ENCODE measurements at places on chromosomes 7 and 10.
A peak's percentile ranks its signal among the peaks of the same experiment; 100 is the strongest.

DNA sequence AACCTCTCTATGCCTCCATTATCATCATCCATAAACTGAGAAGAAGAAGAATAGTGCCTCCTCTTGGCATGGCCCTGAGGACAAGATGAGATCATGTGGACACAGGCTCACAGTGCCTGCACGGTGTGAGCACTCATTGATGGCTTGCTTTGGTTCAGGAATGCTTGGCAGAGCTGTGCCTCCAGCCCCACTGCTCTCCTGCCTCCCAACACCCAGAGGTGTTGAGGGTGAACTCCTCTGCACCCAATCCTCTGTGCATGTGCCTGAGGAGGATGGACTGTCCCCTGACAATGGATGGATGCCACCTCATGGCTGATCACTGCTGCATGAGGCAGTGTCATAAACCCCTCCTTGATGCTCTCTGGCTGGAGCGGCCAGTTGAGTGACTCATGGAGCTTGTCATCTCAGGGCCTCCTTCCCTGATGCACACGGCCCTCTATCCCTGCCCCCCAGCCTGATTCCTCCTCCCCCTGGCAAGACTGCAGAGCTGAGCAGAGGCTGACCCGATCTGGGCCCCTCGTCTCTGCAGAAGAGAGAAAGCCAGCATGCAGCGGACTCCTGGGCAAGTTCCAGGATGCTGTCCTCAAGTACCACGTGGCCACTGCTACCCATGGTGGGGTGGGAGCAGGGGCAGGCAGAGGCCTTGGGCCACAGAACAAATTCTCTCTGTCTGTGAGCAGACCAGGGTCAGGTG, 136.3 kb downstream of the KCNMA1 start:
- peak; percentile 87 for DNase-seq

DNA sequence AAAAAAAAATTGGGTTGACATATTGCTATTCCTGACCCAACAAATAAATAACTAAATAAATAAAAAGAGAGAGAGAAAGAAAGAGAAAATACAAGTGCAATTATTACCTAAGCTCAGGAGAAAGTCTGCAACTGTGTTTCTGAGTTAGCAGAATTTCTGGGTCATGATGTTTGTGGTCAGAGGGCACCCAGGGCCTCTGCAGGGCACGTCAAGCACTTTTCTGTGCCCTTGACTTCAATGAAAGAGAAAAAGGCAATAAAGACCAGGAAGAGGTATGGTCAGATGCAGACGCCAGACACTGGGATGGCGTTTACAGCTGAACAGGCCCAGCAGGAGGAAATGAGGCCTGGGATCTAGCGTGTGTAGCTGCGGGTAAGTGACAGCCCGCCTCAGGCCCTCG, 160.9 kb upstream of the GDF10 start:
- no peak for DNase-seq

DNA sequence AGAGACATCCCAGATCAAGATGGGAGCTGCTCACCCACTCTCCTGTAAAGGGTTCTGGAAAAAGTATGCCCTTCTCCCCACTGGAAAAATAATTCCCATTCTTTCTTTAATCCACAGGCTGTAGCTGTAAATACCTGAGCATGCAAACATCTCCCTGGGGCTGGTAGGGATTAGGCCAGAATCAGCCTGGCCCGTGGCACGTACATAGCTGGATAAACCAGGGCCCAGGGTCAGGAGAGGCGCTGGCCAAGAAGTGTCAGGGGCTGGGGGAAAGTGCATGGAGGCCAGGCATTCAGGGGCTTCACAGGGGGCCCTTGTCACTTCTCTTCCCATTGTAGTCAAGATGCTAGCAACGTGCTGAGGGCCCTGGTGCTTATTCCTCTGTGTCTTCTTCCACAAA, 30.7 kb upstream of the AQP1 start:
- DNase-seq, result no peak

GRCh38 chr10:49633327-49634068, 19.7 kb downstream of the CHAT start:
- no peak for DNase-seq

DNA sequence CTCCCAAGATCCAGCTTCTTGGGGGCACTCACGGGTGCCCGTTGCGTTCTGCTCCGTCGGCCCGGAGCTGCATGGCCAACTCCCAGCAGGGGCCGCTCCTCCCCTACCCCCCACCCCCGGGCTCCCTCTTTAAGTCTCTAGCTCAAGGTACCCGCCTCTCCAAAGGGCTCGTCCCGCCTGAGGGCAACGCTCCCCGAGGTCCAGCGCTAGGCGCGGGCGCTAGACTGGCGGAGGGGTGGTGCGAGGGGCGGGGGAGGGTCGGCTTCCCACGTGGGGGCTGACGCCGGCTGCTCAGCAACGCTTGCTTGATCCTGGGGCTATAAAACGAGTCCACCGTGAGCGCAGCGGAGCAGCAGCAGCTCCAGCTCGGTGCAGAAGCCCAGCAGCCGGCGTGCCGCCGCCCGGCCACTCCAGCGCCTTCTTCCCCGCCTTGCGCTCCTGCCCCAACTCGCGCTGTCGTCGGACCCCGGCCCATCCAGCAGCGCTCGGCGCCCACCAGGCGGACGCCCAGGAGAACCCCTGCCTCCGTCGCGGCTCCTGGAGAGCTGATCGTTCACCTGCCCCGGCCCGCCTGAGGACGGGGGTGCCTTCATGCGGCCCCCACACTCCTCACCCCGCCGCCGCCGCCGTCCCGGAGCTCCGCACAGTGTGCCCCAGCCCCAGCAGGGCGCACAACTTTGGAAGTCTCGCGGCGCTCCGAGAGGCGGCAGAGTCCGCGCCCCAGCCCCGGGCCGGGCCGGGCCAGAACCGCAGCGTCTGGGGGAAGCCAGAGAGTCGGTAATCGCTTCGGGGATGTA, at the start of gene ADRA2A:
ADRA2A (plus strand) TSS at position 348 of the 797 bp plus-strand sequence. CDS start 968 bp downstream, outside the sequence.
- DNase-seq, result peak; percentile 39

GRCh38 chr10:46523962-46524471, 32.4 kb downstream of the GPRIN2 start:
- peak; percentile 97 for DNase-seq

DNA sequence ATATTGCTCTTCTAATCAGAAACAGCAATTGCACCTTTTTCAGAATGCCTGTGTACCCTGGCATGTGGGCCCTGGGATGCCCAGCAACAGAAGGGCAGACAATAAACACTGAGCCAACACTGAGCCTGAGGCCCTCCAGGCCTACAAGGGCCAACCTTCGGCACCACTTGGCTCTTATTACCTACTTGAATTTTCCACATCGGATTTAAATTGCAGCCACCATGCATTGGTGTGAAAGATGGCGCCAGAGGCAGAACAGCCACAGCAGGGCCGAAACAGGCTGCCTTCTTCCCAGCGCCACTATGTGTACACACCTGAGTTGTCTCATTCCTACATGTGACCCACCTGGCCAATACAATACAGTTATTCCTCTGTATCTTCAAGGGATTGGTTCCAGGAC, 51.4 kb upstream of the EZH2 start:
- DNase-seq, result no peak

DNA sequence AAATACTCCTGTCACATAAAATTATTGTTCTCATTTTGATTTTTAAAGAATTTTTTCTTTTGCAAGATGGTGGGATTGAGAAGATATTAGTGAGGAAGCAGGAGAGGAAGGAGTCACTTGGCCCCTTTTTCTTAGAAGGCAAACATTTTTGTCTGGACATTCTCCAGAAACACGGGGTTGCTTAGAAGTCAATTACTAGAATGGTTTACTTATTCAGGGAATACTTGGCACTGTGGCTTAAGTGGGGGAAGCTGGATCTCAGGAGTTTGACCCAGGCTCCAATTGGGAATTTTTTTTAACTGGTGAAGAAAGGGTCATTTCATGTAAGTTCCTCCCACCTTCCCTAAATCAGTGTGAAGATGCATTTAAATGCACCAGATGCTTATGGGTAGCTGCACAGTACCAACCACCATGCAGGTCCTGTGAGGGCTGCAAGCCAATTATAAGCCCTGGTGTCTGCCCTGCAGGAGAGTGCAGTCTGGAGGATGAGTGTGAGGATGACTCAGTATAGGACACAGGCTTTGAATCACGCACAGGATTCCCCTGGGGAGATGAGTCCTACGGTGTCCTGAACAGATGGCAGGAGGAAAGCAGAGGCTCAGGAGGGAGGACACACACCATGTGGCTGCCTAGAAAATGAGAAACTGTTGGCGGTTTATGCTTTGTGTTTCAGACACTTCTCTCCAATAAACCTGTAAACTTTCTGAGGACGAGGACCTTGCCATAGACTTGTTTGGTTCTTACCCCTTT, 299.1 kb downstream of the PLXNA4 start:
- DNase-seq, result no peak

DNA sequence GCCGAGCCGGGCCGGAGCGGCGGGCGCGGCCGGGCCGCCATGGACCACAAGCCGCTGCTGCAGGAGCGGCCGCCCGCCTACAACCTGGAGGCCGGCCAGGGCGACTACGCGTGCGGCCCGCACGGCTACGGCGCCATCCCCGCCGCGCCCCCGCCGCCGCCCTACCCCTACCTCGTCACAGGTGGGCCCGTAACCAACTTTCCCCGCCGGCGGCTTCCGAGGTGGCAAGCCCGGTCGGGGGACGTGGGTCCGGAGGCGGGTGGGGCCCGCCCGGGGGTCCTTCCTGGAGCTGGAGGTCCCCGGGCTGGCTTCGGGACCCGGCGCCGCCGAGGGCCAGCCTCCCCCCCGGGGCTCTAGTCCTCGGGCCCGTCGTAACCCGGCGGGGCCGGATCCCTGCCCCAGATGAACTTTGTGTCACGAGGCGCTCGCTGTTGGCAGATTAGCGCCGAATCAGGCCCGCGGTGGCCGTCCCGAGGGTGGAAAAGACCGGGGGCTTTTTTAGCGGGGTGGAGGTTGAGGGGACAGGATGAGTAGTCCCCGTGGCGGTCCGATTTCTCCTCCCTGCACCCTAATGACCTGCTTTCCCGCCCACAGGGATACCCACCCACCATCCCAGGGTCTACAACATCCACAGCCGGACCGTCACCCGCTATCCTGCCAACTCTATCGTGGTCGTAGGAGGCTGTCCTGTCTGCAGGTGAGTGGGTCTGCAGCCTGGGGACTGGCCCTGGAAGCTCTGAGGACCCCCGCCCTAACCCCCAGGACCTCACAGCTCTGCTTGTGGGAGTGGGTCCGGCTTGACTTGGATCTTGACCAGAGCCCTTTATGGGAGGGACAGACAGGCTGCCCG, 496 bp downstream of the BRI3 start:
- no peak for DNase-seq

DNA sequence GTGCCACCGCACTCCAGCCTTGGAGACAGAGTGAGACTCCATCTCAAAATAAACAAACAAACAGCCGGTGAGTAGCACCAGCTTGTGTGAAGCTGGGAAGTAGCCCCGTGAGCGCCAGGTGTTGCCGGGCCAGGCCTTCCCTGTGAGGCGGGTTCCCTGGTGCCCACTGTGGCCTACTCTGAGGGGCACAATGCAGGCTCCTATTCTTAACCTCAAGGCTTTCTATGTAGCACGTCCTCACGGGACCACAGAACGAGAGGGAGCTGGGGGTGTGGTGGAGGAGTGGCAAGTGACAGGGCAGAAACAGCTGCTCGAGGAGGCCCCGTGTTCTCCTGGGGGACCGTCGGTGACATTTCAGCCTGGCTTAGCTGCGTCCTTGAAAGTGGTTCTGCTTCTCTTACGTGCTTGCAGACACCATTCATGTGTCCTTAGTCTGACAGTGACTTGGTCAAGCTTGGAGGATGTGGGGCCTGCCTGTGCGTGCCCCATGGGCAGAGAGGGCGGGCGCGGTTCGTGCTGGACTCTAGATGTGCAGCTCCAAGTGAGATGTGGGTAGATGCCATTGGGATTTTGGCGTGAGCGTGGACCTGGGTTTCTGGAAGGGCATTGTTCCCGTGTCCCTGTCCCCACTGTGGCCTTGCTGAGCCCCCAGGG, 116.6 kb downstream of the NKX6-2 start:
- DNase-seq, result no peak

DNA sequence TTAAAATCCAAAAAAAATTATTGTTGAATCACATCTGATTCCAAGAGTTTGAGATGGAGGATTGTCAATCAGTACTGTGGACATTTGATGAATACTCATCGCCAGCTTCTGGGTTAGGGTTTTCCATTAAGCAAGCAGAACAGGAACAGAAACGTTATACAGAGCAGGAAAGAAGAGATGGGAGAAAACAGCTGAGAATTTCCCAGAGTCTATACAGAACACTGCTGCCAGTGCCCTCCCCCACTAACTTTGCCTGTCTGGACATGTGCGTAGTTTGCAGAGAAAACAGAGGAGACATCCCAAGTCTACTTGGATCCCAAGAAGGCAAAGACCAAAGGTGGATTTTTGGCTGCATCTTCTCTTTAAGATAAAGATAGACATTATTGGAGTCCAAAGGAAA, 19.0 kb downstream of the C10orf90 start:
- DNase-seq, result no peak

DNA sequence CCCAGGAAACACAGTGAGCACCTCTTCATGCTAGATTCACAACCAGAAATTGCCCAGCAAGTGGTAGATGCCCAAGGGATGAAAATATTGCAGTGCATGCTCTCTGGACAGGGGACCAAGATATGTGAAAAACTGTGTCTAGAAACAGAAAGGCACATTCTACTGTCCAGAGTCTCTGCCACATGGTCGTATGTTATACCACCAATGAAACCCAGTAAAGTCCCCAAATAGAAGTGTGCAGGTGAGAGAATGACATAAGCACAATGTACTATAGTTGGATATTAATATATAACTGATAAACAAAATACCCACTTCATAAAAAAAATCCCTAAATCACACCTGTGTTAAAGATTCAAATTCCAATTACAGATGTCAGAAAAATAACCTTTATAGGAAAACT, 43.8 kb downstream of the RASGEF1A start:
- DNase-seq, result no peak

GRCh38 chr10:25220156-25220555, 45.4 kb downstream of the GPR158 start:
- DNase-seq, result no peak

GRCh38 chr7:78412216-78412858, 613.8 kb downstream of the PHTF2 start:
- DNase-seq, result no peak

GRCh38 chr7:47905076-47905920, 43.0 kb downstream of the PKD1L1 start:
- DNase-seq, result no peak

- no peak for DNase-seq
Observed at GRCh38 chr10:63889803-63890202, 368.6 kb downstream of the REEP3 start.

DNA sequence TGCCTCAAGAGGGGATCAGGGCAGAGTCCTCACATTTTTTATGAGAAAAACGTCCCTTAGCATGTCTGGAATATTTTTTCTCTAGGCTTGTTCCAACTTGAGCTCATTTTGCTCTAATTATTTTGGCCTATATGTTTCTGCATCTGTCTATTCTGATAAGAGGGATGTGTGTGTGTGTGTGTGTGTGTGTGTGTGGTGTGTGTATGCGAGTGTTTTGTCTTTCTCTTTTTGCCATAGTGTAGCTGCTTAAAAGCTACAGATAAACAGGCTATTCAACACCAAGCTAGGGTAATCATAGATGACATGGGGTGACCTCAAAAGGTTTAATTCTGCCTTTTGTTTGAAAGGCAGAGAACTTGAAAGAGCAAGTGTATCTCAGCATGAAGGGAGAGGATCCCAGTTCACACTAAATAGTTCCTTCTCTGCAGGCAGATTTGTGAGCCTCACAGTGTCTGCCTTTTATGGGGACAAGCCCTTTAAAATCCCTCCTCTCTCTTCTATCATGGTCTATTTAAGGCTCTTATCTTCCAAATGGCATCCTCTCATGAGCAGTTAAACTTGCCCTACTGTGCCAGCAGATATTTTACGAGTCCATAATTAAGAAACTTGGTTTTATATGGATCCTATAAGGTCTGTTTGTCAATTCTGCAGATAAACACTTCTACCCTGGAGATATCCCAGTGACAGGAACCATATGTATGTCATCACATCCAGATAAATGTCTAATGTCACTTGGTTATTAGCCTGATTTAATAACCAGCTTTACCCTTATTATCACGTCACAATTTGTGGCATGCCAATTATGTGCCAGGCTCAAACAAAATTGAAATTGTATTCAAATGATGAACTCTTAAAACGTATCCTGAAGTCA, 202.9 kb upstream of the MTPN start:
- no peak for DNase-seq

All from T1000 (cell line).